Activated CD4-positive, alpha-beta T cell treated with anti-CD3 and anti-CD28 coated beads for 24 hours (primary cell): ENCODE measurements at places on chromosomes 5 and 9.

DNA sequence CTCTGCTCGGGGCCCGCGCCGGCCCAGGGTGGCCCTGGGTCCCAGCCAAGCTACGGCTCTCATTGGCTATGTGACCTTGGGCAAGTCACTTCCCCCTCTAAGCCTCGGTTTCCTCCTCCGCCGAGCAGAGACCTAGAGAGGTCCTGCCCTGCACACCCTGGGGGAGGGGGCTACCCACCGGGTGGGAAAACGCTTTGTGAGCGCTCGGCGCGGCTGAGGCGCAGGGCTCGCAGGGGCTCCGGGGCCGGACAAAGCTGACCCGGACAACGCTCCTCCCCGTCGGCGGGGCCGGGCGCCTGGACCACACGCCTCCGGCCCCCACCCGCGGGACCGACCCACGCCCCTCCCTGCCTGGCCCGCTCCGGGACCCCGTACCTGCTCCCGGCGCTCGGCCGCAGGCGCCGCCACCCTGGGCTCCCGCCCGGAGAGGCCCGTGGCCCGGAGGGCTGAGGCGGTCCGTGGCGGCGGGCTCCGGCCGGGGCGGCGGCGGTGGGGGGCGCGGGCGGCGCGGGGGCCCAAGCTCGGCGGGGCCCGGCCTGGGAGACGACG lies 85.7 kb upstream of the MELK start:
- DNase-seq, result peak; percentile 38

DNA sequence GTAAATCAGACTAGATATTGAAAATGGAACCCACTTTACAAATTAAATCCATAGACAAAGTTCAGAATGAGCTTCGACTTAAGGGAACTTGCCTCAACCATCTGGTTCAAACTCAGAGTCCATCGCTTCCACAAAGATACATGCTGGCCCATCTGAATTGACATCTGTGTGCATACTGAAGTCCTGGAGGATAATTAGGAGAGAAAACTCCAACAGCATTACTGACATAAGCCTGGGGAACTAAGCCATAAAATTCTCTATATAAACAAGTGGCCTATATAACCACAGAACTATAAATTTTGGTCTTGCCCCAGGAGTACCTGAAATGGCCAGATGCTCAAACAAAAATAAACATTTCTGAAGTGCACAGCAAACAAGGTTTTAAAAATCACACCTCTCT lies 94.4 kb downstream of the IZUMO3 start:
- DNase-seq, result no peak

- DNase-seq, result no peak
These were observed at the start of gene SOWAHA for GRCh38 chr5:132812781-132813598. Gene SOWAHA (plus strand): TSS chr5:132813302. CDS start chr5:132813622, 320 bp downstream.

- DNase-seq, result no peak
These were observed 24.0 kb upstream of the SLC9A3 start for GRCh38 chr5:548256-548655.

- no peak for DNase-seq
These were observed 365.0 kb upstream of the SEMA6A start for GRCh38 chr5:116939641-116940040.

DNA sequence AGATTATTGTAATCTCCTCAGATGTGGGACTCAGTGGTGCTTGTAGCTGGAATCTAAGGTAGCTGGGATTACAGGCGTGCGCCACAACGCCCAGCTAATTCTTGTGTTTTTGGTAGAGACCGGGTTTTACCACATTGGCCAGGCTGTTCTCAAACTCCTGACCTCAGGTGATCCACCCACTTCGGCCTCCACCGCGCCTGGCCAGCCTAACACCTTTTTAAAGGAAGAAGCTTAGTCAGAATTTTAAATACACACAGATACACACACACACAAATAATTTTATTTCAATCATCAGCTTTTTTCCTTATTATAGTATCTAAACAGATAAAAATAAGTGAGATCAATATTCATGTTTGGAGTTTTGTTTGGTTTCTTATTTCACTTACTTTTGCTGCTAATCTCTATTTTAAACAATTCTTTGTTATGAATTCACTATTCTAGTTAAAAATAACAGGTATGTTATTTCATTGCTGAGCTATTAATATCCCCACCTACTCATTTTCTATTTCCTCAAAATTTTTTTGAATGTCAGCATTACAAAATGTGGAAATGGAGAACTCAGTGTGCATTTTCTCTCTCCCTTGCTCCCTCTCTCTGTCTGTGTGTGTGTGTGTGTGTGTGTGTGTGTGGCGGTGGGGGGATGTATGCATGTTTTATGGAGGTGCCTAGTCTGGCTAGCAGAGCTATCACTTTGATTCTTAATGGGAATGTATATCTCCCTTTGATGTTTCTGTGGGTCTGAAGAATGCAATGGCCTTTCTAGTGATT lies 960.6 kb upstream of the DMAC1 start:
- DNase-seq, result no peak

DNA sequence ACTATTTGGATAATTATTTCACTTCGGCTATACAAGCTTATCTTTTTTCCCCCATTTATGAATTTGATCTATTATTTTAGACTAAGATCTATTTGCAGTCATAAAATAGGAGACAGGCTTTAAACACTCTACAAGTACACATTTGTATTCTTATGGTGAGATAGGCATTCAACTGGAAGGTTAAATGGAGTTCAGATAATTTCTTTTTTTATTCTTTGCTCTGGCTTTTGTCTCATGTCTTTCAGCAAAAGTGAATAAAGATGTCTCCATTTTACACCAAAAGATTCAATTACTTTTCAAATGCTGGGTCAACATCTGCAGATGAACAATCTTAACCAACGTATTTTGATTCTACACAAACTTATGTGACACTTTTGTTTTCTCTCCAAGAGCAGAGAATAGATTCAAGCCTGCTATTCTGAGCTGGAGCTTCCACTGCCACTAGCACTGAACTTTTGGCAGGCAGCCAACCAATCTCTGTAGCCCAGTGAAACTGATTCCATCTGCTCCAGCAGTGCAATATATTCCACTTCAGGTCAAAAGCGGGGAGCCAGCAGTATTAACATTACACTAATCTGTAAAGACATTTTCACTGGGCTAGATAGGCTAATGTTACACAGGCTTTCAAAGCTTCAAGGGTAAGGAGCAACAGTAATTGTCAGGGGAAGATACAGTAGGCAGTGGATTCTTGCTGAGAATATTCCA lies 452.0 kb upstream of the ZNF608 start:
- no peak for DNase-seq

DNA sequence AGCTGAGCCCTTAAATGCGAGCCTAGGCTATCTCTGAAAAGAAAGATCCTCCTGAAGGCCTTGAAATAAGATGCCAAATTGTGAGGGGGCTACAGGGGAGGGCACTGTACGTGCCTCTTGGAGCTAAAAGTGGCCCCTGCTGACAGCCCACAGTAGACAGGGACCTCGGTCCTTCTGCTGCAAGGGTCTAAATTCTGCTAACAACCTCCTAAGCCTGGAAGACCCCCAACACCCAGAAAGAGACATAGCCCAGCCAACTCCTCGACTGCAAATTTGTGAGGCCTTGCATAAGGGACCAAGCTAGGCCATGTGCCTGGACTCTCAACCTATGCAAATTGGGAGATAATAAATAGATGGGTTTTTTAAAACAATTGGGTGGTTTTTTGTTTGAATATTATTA lies 54.7 kb downstream of the UBE2QL1 start:
- no peak for DNase-seq

DNA sequence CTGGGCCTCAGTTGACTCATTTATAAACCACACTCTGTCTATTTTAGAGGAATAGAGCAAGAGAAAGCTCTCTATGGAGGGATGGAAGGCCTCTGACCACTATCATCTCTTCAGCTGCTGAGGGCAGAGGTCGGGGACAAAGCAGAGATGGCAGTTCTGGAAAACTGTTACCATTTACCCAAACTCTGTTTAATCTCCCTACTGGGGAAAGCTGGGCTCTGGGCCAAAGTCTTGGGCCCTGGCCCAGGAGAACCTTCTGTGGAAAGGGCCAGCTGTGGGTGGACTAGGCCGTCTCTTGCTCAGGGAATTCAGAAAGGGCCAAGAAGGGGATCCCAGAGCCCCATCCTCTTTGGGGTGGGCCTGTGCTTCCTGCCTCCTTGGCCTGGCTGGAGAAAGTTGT lies 100.0 kb downstream of the PSD2 start:
- no peak for DNase-seq

GRCh38 chr5:81161012-81161601 lies 72.0 kb upstream of the CKMT2 start:
- no peak for DNase-seq

DNA sequence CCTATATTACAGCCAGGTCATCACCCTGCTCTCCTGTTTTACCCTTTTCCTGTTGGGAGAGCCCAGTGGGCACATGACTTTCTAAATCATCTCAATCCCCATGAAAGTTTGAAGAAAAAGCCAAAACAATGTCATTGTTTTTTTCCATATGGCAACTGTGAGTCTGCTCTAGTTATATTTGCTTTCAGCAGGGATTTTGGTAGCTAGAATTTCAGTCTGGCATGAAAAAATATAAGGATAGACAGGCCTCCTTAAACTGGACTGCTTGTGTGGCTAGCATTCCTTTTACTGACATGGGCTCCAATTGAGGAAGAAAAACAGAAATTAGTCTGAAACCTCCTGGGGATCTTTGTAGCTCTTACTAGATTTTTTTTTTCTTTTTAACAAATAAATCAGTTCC lies 25.6 kb downstream of the MOCS2 start:
- no peak for DNase-seq

GRCh38 chr5:57383093-57383861 lies 99.3 kb downstream of the ACTBL2 start:
- DNase-seq, result peak; percentile 28
